ENCODE measurements at places on chromosomes 7 and 10.

GRCh38 chr7:86908948-86909347 is 150.5 kb downstream of the ELAPOR2 start:
- no peak for DNase-seq

DNA sequence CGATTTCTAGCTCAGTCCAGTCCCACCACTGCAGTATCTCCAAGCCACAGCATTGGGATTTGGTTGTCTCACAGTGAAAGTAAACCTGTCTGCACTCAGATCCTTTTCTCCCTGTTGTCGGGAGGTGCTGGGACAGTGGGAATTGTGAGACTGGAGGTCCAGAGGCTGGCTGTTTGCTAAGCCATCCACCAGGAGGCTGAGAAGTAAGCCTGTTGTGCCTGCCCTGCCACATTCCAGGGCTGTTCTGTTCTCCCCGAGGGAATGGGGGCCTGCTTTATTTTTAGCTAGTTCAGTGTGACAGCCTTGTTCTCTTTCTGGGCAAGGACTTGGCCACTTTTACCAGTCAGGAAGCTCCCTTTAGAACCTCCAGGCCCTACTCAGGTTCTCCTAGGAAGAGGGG is 54.9 kb downstream of the HK1 start:
- no peak for DNase-seq

DNA sequence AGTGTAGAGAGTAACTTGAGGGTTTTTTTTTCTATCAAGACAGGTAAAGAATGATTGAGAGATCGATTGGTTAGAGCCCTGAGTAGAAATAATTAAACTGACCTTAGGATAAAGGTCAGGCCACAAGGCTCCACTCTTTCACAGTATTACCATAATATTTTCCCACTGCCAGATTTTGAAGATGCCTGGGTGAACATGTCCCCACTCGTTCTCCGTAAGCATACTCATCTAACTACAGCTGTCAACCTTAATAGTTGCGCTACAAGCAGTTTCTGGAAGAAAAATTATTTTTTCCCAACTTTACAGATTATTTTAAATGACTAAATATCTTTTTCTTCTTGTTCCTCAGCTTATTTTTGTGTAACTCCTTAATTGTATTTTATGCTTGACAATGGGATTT is 203.2 kb upstream of the LRGUK start:
- no peak for DNase-seq

DNA sequence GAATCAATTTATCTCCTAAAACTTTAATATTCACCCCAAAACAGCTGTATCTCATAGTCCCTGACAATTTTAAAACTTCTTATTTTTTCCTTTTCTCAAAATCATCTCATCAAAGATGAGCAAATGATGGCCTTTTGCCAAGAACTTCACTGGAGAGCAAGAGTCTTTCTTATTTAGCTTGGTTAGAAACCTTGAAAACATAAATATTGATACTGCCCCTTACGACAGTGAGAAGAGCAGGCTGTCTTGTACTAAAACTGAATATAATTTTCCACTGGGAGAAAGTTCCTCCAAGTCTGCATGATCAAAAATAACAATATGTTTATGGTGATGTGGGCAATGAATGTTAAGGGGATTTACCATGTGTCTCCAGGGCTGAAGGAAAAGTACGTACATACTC is 109.0 kb downstream of the COL28A1 start:
- DNase-seq, result no peak

GRCh38 chr7:76280408-76280807 is 22.1 kb upstream of the HSPB1 start:
- DNase-seq, result no peak

All from NCI-H2081 (cell line).